ENCODE measurements at places on chromosomes 2 and 18.
A peak's percentile ranks its signal among the peaks of the same experiment; 100 is the strongest.

DNA sequence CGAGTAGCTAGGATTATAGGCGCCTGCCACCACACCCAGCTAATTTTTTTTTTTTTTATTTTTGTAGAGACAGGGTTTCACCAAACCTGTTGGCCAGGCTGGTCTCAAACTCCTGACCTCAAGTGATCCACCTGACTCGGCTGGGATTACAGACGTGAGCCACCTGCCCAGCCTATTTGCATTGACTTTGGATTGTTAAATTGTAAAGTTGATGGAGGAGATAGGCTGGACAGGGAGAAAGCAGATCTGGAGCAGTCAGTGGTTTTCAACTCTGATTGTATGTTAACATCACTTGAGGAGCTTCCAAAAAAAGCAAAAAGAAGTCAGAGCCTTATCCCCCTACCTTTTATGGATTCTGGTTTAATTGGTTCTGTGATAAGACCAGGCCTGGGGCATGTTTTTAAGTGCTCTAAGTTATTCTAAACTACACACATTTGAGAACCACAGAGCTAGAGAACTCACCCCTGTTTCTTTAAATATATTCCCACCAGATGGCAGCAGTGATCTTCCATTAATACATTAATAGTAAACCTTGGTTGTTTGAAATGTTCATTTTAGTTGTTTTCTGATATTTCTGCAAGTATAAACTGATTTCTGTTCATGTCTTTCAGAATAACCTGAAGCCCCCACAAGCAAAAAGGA lies 7.5 kb downstream of the C2orf49 start:
- DNase-seq, result peak; percentile 59

DNA sequence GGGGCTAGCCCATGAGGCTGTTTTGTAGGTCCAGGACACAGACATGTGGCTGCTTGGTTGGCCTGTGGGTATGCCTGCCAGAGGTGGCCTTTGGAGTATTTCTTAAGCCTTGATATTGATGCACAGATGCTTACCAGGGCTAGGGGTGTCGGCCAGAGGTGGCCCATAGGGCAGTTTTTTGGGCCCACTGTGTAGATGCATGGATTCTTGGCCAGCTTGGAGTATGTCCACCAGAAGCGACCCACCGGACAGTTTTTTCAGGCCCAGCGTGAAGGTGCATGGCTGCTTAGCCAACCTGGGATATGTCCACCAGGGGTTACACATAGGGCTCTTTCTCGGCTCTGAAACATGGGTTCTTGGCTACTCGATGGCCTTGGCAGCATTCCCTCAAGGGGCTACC lies 1199.1 kb downstream of the CNTNAP5 start:
- DNase-seq, result no peak

DNA sequence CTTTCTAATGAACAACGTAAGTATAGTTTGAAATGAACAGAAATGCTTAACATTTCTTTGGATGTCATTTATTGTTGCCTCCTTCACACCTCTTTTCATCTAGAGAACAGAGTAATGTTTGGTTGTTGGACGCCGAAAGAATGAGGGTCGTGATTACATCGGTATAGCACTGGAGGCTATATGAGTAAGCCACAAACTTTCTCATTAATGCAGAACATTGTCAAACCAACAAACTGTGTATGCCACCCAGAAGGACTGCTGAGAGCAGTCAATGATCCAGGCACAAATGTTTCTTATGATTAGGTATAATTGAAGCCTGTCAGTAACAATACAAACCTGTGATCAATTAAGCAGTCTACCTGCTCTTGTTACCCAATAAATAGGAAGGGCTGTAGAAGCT lies 1494.7 kb upstream of the NXPH2 start:
- no peak for DNase-seq

GRCh38 chr2:1803217-1804110 lies 59.1 kb upstream of the PXDN start:
- DNase-seq, result no peak

DNA sequence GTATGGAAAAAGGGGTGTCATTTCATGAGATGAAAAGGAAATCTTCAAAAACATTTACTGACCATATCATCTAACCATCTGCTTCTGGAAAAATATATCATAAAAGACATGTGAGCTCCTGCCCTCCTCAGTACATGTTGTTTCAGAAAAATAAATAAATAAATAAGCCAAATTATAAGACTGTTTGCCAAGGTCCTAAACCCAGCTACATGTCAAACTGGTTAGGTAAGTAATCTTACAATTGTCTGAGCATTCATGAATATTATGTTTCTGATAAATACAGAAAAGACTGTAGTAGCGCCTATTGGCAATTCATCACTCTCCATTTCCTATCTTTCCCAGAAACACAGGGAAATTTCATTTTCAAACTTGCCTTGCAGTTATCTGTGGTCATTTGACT lies 138.9 kb upstream of the SETBP1 start:
- DNase-seq, result no peak

GRCh38 chr2:27306573-27307286 lies 1.5 kb downstream of the UCN start:
- no peak for DNase-seq

DNA sequence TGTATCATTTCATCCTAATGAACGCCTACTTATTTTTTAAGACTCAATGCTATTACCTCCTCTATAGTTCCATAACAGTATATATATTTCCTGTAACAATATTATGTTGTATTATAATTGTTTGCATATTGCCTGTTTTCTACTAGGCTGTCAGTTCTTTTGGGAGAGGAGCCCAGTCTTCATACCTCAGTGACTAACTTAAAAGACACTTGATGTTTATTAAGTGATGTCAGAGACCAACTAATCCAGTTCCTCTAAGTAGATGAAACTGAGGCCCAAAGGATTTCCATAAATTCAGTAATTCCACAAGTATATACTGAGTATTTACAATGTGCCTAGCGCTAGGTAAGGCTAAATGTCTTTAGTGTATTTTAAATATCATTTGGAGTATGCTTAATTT lies 48.9 kb upstream of the AAK1 start:
- DNase-seq, result no peak

DNA sequence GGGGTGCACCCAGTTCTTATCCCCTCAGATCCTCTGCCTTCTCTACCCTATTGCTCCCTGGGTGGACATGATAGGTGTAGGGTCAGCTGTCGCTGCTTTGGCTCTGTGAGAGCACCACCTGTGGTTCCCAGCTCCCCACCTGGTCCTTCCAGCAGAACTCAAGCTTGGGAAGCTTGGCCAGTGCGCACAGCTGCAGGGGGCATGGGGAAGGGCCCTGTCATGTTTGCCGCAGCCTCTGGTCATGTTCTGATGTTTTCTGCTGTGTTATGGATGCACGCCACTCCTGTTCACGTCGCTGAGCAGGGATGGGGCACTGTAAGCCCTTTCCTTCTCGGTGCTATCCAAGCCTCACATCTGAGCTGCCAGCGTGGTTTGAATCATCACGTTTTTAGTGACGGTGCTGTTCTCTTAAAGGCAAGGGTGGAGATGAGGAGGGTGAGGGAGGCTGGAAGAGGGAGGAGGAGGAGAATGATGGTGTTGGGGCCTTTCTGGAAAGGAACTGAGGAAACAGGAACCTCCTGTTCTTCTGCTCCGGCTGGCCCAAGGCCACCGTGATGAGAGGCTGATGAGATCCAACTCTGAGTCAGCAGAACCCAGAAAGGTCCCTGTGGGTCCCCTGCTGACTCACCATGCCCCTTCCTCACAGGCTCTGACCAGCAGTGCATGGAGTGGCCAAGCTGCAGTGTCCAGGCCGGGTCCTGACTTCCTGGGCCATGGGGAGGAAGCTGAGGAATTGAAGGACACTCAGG lies 78.0 kb downstream of the LIPG start:
- DNase-seq, result no peak

- DNase-seq, result no peak
Observed at GRCh38 chr2:88852753-88853402, 161.4 kb downstream of the RPIA start.

DNA sequence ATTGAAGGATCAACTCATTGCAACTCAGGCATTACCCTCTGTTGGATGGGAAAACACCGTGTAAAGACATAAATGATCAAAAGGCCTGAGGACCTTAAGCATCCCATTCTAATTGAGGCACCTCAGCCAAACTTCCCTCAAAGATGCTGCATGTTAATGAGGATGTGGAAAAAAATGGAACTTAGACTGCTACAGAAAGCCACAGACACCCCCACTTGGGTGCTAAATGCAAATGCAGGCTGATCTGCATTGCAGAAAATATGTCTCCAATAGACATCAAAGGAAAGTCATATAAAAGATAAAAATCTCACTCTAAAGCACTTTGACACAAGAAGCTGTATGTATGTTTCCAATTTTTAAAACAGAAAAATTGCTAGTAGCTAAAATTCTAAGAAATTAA lies 504.7 kb downstream of the KCNJ3 start:
- DNase-seq, result no peak

DNA sequence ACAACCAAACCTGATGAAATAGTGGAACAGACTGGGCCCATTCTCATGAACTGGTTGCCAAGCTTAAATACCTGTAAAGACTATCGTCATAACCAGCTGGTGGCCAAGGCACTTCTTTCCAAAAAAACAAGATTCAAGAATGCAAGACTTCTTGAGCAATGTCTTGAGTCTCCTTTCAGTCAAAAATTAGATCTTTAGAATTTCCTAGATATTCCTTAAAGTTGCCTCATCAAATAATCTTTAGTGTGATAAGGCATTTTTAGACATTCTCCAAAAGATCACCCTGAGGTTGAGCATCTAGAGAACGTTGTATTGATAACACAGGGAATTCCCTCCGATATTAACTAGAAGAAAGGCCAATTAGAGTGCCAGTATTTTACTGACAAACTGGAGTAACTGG lies 236.4 kb upstream of the MEX3C start:
- DNase-seq, result no peak

- no peak for DNase-seq
Observed at GRCh38 chr18:77099485-77100370, 32.9 kb downstream of the MBP start.

DNA sequence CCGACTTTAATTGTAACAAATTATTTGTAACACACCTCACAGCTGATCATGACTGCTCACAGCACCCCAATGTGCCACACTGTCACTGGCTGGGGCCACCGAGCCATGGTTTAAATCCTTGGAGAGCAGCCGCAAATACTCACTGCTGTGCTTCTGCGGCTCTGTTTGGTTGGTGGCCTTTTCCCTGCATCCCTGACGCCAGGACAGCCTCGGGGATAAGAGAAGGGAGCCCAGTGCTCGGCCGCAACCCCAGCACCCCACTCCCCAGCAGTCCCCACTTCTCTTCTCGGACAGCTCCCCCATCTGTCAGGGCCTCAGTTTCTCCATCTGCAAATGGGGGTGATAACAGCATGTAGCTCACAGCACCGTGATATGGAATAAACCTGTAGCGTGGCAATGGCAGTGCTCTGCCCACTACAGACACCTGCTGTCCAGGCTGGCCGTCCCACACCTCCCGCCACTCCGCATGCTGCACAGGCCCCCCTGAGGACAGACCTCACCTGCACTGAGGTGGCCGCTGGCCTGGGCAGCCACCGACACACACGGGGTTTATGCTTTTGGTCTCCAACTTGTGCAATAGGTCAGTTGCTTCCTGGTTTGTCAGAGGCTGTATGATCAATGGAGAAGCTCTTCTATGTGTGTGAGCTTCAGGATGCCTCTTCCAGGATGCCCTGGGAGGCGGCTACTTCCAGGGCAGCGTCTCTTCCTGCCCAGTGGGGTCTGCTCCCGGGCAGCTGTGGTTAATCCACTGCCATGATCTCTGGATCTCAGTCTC lies 87.1 kb downstream of the NDUFA10 start:
- DNase-seq, result no peak

DNA sequence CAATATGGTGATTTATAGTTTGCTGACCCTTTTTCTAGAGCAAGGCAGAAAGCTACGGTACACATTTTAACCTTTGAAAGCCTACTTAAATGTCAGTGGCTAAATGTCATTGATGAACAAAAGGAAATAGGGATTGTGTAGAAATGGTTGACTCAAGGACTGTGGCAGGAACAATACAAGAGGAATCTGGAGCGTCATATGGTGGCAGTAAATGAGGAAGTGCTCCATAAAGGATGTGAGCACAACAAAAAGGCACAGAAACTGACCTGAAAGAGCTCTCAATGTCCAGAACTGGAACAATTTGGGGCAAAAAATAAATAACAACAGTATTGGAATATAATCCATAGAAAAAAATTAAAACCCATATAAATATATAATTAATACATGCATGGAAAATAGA lies 443.9 kb upstream of the VRK2 start:
- DNase-seq, result no peak

DNA sequence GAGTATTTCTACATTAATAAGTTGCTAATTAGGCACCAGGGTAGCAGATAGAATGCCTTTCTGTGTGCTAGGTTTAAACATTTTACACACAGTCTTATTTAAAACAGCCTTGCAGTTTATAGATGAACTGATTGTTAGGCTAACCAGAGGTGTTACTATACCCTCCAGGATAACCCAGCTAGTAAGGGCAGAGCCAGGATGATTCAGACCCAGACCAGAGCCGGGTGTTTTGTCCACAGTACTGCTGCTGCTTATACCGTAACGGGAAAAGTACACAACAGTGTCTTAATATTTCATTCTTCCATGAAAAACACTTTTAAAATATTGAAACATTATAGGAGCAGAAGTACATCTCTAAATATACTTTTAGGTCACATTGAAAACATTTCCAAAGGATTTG lies 82.7 kb downstream of the MALT1 start:
- DNase-seq, result no peak

DNA sequence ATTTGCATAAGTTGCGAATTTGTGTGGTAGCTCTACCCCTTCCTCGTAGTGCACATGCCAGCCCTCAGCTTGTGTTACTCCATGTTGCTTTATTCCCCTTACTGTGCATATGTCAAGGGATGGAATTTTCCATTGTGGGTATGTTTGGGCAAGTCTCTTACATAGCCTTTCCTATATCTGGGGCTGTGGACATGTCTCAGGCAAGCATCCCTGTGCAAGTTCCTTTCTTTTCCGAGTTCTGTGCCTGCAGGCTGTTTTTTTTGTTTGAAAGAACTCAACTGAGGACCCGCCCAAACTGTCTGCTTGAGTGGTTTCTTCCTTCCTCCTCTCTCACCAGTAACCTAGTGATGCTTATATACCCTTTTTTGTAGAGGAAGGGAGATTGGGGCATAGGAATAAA lies 1739.1 kb upstream of the PIK3C3 start:
- no peak for DNase-seq

DNA sequence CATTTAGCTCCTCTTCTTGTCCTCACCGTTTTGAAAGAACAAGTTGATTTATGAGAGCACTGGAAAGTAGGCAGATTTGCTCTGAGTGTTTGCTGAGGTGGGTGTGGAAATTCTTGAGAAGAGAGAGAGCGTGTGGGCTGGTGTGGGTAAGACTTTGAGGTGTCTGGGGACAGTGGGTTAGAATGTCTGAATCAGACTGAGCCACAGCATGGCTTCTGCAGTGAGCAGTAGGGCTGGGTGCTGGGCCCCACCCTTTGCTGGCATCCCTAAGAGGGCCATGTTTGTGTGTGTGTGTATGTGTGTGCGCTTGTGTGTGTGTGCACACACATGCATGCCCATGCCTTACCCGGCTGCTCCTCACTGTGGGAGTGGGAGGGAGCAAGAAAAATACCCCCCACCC lies 63.7 kb downstream of the COPS8 start:
- DNase-seq, result no peak

- no peak for DNase-seq
Observed at GRCh38 chr2:173672573-173673340, 292.4 kb downstream of the SP3 start.

- DNase-seq, result no peak
Observed at GRCh38 chr2:184793176-184793575, 194.8 kb downstream of the ZNF804A start.
